ENCODE measurements at places on chromosomes 6 and 20.

GRCh38 chr6:170099387-170099786 lies 191.5 kb downstream of the DLL1 start:
- no peak for DNase-seq

- DNase-seq, result no peak
Measured at GRCh38 chr6:41651246-41651961, 13.1 kb downstream of the MDFI start.

DNA sequence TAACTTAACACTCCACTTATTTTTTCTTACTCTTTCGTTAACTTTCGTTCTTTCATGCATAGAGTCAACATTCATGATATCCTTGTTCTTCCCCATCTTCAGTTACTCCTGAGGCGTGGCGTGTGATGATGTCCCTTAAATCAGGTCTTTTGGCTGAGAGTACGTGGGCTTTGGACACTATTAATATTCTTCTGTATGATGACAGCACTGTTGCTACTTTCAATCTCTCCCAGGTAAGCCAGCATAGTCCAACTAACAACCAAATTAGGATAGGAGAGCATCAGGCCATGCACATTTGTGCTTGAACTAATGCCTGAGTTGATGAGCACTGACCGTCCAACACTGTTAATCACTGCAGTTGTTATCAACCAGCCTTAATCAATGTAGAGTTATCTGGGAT lies 119.6 kb downstream of the TMEM242 start:
- no peak for DNase-seq

DNA sequence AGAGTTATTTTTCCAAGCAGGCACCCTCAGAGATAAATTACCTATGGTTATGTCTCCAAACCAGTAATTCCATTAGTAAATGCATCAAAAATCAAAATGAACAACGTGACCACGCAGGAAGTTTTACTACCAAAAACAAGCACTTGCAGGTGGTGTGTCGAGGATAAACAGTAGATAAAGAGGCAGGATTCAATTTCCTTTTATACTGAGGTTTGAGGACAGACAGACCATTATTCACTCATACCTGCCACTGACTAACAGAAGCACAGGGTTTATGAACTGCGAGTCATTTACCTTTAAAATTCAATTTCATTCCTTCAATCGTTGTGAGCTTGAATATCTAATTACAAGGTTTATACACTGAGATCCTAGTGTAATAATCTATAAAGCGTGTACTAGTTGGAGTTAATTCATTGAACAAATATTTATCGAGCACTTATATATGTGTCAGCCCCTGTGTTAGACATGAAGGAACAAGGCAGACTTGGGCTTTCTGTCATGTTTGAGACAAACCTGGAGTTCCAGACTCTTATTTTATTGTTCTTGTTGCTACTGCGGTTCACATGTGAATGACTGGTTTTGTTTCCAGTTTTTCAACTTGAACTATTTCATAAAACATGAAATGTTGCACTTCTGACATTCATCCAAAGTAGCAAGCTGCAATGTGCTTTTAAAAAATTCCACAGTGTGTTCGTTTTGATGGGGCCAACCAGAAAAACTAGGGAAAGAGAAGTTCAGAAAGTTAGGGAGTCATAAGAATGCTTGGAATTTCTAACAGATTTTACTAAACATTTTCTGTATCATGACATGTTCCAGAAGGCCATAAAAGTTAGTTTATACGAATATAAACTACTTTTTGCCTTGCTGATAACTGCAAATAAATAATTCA lies 205.6 kb downstream of the UST start:
- no peak for DNase-seq

DNA sequence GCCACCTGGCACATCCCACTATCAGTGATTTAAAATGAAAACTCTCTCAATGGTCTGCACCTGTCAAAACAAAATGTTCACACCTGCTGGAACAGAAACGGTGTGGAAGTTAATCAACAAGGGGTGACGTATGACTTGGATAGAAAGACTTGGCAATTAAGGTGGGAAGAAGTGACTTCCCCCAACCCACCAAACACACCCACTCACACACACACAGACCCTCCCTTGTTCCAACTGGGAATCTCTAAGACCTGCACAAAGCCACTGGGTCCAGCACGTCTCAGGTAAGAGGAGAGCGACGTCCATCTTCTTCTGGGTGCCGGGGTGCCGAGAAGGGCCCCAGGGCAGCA lies 25.1 kb upstream of the TCFL5 start:
- DNase-seq, result no peak

DNA sequence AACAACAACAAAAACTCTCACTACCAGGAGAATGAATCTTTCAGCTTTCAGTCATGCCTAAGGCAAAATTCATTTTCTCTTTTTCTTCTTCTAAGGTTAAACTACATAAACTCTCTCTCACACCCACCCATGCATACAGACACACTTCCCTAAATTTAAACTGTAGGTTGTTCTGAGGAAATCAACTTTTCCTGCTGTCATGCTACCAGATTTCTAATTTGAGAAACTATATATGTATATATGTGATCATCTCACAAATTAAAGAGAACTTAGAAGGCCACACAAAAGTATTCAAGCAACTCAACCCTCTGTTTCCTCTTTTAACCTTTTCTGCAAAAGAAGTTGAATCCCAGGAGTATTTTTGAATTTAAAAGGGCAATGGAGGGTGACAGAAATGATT lies 532.5 kb downstream of the KIF16B start:
- DNase-seq, result no peak

DNA sequence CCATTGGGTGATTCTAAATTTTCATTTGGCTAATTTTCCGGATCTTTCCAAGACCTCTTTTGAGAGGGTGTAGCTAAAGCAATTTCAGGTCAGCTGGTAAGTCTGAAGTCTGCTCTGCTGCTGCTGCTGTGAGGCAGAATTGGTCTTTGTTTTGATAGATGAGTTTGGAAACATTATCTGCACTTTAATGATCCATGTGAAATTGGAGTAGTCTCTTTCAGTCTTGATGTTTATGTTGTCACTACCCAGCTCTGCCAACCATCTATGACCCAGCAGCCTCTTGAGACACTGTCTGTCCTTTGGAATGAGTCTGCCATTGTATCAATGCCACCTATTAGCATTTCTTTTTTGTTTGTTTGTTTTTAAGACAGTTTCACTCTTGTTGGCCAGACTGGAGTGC lies 44.1 kb downstream of the TXNDC5 start:
- no peak for DNase-seq

Data from activated T-cell treated with anti-CD3 and anti-CD28 coated beads for 24 hours (primary cell).